ENCODE measurements at places on chromosomes 6 and 20.

DNA sequence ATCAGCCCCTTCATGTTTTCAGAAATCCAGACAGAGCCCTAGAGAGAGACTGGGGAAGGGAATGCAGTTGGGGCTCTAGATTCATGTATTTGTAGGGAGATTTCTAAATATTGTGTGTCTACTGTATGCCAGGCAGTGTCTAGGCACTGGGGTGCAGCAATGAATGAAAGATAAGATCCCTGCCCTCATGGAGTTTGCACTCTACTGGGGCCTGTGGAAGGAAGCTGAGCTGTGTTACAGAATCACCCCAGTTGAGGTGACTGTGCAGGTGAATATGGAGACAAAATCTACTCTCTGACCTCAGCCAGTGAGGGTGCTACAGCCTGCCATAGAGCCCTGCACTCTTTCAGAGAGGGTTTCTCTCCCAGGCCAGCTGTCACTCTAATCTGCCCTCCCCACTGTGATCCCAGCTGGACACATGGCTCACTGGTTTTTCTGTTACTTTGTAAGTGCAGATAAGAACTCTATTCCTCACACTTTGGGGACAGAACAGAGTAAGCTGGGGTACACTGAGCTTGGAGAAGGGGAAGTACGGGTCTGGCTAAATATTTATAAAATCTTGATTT lies 69.2 kb upstream of the E2F3 start:
- no peak for DNase-seq

DNA sequence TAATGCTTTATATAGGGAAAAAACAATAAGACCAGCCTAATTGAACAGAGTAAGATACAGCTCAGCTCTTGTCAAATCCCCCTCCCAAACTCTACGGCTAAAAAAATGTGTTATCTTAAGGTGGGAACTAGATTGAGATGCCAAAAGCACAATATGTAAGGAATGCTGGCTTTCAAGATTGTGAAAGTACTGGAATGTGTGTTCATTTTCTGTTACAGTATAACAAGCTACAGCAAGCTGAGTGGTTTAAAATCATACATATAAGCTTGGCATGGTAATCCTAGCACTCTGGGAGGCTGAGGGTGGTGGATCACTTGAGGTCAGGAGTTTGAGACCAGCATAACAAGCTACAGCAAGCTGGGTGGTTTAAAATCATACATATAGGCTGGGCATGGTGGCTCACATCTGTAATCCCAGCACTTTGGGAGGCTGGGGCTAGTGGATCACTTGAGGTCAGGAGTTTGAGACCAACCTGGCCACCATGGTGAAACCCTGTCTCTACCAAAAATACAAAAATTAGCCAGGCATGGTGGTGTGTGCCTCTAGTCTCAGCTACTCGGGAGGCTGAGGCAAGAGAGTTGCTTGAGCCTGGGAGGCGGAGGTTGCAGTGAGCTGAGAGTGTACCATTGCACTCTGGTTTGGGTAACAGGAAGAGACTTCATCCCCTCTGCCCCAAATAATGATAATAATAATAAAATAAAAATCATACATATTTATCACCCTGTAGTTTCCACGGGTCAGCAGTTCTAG lies 297.7 kb downstream of the DOK5 start:
- DNase-seq: no peak

DNA sequence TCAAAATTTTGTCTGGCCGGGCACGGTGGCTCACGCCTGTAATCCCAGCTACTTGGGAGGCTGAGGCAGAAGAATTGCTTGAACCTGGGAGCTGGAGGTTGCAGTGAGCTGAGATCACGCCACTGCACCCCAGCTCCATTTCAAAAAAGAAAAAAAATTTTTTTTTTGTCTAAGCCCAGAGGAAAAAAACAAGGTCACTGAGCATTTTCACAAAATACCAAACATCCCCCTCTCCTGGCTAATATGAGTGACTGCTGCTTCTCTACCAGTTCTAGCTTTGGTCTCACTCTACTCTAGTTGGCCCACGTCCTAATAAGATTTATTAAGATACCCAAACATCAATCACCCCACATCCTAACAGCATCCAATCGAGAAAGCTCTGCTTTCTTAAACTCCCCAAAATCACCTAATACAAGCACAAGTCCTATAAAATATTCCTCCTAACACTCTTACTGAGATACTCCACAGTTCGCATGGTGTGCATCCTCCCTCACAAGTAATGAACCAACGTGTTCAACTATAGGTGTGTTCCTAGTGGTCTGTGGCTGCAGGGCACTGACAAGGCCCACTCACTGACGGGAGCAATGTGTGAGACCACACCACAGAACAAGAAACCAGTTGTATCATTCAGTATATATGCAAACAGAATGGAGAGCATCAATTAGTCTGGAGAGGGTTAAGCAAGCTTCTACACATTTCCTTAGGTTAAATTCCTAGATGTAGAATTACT lies 64.2 kb downstream of the FKBP5 start:
- no peak for DNase-seq

DNA sequence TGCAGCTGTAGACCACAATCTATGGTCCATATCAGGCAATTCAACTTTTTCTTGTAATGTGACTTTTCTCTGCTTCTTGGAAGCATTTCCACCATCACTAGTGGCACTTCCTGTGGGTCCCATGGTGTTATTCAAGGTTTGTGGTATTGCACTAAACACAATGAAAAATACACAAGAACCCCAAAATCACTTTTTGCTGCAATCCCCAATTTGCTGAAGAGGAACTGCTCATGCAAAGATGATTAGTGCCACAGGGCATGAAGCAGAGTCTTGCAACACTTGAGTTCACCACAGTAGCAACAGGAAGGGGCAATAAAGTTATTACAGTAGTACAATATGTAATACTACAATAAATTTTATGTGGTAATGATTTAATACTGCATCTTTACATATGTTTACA lies 16.8 kb upstream of the TAAR1 start:
- no peak for DNase-seq

DNA sequence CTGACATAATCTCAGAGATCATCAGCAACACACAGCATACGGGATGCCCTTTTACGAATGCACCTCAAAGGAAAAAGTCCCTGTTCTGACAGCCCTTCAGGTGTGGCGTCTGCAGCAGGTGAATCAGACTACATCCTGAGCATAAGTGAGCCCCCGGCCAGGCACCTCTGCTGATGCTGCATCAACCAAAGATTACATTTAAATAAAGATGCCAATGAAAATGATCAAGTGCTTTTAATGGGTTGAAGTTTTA lies 58.7 kb downstream of the INSM1 start:
- DNase-seq: no peak

DNA sequence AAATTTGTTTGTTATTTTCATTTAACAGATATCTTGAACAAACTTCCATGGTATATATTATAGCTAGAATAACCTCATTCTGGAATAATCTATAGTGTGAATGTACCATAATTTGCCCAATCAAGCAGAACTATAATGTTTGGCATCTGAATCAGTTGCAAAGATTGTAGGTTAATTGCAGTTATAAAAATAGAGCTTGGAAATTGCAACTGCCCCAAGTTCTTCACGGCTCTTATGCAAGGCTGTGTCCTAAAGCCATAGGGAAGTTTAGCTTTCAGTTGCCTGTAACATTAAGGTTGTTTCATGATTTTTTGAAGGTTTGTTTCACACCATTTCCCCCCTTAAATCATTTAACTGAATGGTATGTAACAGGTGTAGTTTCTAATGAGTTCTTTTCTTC lies 19.4 kb downstream of the NQO2 start:
- no peak for DNase-seq

DNA sequence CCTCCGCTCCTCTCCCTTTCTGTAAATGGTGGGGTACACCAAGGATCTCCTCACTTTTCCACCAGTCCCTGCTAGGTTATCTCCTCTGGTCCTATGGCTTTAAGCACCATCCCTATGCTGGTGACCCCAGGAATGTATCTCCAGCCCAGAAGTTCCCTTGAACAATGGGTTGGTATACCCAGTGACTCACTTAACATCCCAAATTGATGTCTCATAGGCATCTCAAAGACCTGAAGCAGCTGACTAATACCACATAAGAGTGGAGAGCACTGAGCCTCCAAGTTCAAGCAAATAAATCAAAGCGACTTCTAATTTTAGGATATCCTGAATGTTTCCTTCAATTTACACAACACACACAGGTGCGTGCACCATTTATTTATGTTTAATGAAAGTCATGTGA lies 48.3 kb downstream of the ADGRF1 start:
- no peak for DNase-seq

- DNase-seq: no peak
These were observed 20.7 kb upstream of the DST start for GRCh38 chr6:56663344-56663743.

- no peak for DNase-seq
These were observed 74.8 kb downstream of the GCNT2 start for GRCh38 chr6:10595731-10596664.

- DNase-seq: no peak
These were observed 202.8 kb upstream of the CITED2 start for GRCh38 chr6:139577124-139577762.

DNA sequence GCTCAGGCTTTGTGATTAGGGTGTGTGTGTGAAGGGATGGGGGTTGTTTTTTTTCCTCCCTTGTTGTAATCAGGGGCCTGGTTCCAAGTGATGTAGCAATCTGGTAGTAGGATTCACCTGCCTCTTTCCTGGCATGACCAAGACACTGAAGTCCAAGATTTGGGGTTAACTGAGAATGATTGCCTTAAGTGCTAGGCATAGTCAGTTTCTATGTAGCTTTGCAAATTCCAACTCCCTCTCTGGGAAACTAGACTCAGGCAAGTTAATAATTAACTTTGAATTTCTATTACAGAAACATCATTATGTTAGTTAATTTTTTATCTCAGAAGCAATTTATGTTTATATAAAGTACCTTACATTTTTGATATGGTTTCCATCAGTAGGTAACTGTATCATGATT lies 43.6 kb downstream of the NUS1 start:
- no peak for DNase-seq

DNA sequence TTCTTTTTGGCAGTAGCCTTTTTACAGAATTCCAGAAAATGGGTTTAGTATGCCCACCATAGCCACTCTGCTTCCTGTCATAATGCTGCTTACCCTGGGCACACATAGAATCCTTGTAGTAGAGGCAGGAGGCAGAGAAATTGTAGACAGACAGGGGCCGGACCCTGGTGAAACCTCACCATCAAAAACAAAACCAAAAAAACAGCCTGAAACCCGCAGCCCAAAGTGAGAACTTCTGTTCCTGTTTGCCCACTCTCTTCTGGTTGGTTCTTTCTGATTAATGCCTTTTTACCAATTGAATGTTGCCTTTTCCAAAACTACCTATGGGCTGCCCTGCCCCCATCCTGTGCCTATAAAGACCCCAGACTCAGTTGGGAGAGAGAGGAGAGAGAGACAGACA lies 188.2 kb downstream of the CDKAL1 start:
- DNase-seq: no peak
